ENCODE measurements at places on chromosomes 7 and 10.
A peak's percentile ranks its signal among the peaks of the same experiment; 100 is the strongest.

DNA sequence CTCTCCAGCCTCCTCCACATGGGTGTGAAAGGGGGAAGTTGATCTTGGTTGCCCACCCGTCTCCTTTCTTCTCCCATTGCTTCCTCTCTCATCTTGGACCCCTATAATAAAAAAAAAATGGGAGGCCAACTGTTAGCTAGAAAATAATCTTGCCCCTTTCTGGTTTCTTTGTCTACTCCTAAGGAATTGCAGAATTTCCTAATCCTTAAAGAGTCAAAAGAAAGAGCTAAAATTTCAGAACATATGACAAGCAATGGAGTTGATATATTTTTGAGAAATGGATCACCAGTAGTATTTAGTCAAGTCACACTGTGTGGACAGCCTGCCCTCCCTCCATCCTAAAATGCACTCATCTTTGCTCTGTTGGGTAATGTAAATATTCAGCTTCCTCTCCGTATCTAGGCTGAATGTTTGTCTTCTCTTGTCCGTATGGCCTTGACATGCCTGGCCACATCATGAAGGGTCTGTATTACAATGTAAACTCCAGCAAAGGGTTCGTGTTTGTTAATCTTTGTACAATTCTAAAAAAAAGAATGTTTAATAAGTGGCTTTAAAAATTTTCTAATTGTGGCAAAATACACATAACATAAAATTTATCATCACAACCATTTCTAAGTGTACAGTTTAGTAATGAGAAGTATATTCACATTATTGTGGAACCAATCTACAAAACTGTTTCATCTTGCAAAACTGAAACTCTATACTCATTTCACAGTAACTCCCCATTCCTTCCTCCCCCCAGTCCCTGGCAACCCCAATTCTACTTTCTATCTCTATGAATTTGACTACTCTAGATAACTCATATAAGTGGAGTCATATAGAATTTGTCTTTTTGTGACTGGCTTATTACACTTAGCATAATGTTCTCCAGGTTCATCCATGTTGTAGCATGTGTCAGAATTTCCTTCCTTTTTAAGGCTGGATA lies 71.5 kb downstream of the ZNF92 start:
- DNase-seq, result no peak

GRCh38 chr10:11003679-11004078 lies 14.0 kb upstream of the CELF2 start:
- no peak for DNase-seq

GRCh38 chr7:29818308-29818707 lies 12.0 kb downstream of the WIPF3 start:
- no peak for DNase-seq

DNA sequence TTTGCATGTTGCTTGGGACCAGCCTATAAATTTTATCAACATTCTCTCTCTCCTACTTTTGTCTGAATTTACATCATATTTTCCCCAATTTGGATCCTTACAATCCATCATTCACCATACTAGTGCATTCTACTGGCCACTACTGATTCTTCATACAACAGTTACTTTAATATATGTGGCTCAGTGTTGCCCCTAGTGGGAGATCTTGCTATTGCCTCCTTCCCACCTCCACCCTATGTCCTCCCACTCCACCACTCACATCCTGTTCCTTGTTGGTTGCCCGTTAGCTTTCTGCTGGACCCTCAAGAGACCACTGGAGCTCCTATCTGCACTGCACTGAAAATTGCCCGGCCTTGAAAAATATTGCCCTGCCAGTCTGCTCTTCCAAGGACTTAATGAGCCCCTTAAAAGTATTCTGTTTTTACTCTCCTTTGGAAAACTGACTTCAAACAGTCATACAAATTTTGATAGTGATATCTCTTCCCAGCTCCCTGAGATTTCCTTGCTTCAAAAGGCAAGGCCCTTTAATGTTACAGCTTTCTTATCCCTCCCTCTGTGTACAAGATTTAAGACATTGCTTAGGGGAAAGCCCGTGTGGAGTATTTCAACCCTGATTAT lies 243.2 kb upstream of the TMEM229A start:
- no peak for DNase-seq

DNA sequence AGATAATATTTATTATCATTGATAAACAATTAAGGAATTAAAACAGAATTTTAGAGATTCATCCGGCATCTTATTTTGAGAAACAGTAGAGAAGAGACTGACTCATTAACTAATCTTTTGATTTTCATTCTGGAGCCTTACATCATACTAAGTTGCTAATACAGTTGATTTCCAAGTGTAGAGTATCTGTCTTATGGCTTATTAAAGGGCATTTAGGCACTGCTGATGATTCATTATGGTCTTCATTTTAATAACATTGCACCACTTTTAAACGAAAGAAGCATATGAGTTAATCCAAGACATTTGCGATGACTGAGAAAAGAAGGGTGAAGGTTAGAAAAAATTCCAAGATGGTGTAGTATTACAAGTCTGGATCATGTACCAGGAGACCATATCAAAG lies 186.0 kb upstream of the CACNA2D1 start:
- DNase-seq, result no peak

DNA sequence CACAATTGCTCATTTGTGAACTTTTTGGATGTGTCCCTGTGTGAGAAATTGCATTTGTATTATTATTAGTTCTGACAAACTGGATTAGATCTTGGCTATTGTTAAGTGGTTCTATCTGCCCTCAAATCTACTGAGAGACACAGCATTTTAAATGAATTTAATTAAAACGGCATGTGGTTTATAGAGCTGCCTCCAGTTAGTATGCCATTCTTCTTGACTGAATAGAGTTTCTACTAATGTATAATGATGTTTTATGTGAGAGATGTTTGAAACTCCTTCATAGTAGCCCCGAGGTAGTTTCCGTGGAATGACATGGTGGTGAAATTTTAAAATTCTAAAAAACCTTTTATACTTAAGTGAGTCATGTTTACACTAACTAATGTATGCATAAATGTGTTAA lies 110.9 kb downstream of the DYNC1I1 start:
- DNase-seq, result no peak

DNA sequence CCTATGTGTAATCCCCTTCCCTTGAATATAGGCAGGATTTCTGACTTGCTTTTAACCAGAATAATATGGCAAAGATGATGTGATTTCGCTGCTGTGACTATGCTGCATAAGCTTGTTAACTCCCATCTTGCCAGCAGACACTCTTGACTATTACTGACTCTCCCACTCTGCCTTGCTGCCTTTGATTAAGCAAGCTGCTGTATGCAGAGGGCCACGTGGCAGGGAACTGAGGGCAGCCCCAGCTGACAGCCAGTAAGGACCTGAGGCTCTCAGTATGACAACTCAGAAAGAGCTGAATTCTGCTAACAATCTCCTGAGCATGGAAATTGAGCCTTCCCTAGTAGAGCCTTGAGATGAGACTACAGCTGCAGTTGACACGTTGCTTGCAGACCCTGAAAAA lies 279.4 kb upstream of the CACNA2D1 start:
- no peak for DNase-seq

GRCh38 chr10:31816318-31816717 lies 112.3 kb downstream of the ARHGAP12 start:
- DNase-seq, result no peak

GRCh38 chr10:20936396-20936795 lies 39.3 kb upstream of the NEBL start:
- DNase-seq, result no peak

DNA sequence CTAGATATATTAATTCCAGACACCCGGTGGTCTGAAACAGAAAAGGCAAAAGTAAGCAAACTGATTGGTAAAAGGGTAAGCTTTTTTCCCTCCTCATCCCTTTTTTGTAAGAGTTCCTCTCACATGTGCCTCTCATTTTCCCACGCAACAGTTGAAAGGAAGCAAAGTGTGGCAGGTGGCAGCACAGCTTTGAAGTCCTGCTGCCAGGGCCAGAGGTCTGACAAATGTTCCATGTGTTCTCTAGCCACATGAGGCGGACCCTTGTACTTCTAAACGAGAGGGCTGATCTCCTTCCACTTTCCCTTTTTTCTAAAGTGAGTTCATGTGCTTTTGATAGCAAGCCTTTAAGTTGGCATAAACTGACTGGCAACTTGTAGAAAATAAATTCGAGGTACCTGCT lies 217.5 kb downstream of the POLR1F start:
- DNase-seq, result no peak

GRCh38 chr7:94433224-94433623 lies 38.5 kb downstream of the COL1A2 start:
- no peak for DNase-seq

- no peak for DNase-seq
Observed at GRCh38 chr10:22701132-22701826, 13.1 kb downstream of the PIP4K2A start.

DNA sequence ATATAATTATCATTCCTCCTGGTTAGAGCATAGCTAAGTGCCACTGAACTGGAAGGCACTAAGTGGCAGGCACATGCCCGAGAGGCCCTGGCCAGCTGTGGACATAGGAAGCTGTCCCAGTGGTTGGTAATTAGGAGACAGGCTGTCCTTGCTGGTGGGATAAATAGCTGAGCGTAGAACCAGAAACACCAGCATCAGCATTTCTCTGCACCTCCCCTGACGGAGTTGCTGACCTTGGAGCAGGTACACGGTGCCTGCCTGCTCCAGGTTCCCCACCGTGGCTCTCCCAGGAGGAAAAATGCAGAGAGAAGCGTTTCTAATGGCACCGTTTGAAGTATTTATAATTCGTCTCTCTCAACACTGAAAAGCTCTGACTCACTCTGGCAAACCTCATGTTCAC lies 5.6 kb upstream of the ABLIM1 start:
- DNase-seq, result no peak

- DNase-seq, result peak; percentile 56
Observed at GRCh38 chr10:97037365-97038361, 148.1 kb downstream of the SLIT1 start.

DNA sequence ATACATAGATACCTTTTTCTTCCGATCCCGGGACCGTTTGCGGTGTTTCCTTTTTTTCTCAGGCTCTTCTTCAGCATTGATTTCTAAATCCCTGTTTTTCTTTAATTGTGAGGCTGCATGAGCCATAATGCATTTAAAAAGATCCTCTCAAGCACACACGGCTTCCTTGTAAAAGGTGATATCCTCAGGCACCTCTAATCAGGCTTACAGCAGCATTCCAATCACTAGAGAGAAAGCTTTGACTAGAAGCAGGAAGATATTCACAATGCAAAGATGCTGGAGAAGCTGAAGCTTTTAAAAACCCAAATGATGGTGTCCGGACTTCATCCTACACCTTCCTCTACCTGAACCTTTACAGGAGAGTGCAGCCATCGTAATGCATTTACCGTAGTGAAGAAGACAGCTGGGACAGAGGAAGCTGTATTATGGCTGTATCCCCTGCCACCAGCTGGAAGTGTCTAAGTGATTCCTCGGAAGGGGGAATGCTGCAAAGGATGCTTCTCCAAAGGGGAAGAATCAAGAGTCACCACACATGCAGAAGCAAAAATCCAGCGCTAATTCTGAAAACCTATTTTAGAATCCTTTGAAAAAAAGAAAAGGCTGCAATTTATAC lies at the start of gene ANK3:
ANK3 (minus strand) TSS at position 463 of the 613 bp plus-strand sequence; CDS start at position 126, 337 bp downstream.
- DNase-seq, result no peak

- DNase-seq, result no peak
Observed at GRCh38 chr7:496528-497295, 22.9 kb downstream of the PDGFA start.

GRCh38 chr7:132527467-132528410 lies 48.5 kb downstream of the PLXNA4 start:
- DNase-seq, result no peak

GRCh38 chr7:82507976-82508677 lies 64.5 kb upstream of the CACNA2D1 start:
- DNase-seq, result no peak

DNA sequence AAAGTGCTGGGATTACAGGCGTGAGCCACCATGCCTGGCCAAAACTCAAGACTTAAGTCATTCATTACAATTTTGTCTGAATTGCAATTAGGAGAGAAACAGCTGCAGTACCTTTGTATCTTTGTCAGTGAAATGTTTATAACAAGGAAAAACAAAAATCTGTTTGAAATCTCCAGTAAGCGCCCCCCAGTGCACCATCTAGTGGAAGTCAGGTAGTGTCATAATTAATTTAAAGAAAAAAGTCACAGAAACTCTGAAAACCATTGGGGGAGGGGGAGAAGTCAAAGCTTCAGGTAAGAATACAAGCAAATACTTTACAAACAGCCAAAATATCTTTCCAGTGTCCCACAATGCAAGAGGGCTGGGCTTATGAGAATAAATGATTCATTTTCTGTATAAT lies 2.8 kb downstream of the MPP7 start:
- no peak for DNase-seq

- DNase-seq, result no peak
Observed at GRCh38 chr10:11019724-11020547, 2.3 kb downstream of the CELF2 start.

DNA sequence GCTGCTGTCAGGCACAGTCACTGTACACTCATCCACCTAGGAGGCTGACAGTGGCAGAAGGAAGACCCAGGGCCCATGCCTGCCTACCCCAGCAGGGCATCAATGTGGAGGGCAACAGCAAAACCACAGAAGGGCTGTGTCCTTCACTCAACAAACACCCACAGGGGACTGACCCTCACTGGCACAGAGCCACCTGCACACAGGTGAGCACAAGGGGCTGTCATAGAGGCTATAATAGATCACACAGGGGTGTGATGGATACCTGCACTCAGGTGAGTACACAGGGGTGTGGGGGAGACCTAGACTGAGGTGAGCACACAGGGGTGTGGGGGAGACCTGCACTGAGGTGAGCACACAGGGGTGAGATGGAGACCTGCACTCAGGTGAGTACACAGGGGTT lies 132.8 kb upstream of the TCERG1L start:
- no peak for DNase-seq

GRCh38 chr7:132577206-132578049 lies 1.2 kb upstream of the PLXNA4 start:
- no peak for DNase-seq

- no peak for DNase-seq
Observed at GRCh38 chr10:61662794-61663259, at the start of gene CABCOCO1. TSS of gene CABCOCO1 (plus strand) at chr10:61662929. CDS start at chr10:61662973, 44 bp downstream.

DNA sequence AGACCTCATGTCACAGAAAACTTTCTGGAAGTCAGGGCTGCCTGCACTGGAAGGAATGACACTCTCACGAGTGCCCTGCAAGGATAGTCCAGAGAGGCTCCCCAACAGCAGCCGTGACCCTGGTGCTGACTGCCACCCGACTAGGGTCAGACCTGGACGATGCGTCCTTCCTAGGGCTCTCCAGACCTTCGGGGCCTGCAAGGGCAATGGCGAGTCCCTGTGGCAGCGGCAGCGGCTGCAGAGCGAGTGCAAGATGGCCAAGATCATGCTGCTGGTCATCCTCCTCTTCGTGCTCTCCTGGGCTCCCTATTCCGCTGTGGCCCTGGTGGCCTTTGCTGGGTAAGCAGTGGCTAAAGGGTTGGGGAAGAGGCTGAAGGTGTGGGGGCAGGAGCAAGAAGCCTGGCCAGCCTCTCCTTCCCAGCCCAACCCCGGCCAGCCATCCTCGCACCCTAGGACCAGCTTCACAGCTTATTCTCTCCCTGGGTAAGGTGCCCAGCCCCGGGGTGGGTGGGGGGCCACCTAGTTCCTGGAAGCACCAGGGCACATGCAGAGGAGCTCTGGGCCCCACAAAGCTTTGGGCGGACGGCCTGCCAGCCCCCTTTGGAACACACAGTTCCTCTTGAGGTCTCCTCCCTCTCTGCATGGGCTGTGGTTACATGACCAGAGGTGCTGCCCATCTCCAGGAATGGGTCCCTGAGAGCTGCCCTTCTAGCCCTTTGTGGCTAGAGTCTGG lies 5.5 kb downstream of the OPN4 start:
- no peak for DNase-seq

All from GM06990 (cell line).